DMS 273 treated with DMSO at 0.1 percent for 48 hours (cell line): ENCODE measurements at places on chromosomes 2 and 18.
A peak's percentile ranks its signal among the peaks of the same experiment; 100 is the strongest.

- no peak for DNase-seq
Observed at GRCh38 chr2:26059542-26059941, 25.7 kb downstream of the RAB10 start.

DNA sequence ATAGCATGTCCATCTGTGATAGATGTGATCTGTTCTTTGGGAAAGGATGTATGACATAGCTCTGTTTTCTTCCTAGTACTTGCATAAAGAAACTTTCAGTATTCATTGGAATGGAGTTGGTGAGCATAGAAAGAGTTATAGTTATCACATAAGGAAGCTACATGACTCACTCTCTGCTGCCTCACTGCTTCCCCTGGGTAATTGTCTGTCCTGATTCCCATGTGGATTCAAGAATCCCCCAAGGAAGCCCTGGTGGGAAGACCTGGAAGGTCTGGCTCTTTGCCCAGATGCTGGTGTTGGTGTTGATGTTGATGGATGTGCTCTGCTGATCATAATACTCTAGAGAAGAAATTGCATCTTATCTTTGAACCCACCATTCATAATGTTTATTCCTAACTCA lies 60.6 kb downstream of the PTPN4 start:
- peak; percentile 50 for DNase-seq

DNA sequence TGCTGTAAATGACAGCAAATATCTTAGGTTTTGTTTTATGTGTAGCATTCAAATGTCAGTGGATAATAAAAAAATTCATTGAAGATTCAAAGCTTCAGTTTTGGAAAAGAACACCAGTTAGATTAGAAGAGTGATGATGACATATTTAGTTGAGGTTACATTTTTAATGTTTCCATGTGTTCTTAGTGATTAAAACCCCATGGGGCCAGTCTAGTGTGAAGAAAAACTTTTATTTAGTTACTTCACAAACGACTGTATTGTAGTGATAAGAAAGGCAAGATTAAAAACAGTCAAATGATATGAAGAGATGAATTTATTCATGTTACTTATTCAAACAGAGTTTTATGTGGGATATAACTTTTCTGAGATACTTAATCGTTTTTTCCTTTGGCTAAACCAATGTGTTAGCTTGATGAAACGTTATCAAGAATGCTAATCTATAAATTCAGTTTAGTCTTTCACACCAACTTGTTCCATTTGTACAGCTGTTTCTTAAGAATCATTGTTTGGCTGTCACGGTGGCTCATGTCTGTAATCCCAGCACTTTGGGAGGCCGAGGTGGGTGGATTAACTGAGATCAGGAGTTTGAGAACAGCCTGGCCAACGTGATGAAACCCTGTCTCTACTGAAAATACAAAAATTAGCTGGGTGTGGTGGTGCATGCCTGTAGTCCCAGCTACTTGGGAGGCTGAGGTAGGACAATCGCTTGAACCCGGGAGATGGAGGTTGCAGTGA lies 11.6 kb downstream of the BMPR2 start:
- DNase-seq = no peak

DNA sequence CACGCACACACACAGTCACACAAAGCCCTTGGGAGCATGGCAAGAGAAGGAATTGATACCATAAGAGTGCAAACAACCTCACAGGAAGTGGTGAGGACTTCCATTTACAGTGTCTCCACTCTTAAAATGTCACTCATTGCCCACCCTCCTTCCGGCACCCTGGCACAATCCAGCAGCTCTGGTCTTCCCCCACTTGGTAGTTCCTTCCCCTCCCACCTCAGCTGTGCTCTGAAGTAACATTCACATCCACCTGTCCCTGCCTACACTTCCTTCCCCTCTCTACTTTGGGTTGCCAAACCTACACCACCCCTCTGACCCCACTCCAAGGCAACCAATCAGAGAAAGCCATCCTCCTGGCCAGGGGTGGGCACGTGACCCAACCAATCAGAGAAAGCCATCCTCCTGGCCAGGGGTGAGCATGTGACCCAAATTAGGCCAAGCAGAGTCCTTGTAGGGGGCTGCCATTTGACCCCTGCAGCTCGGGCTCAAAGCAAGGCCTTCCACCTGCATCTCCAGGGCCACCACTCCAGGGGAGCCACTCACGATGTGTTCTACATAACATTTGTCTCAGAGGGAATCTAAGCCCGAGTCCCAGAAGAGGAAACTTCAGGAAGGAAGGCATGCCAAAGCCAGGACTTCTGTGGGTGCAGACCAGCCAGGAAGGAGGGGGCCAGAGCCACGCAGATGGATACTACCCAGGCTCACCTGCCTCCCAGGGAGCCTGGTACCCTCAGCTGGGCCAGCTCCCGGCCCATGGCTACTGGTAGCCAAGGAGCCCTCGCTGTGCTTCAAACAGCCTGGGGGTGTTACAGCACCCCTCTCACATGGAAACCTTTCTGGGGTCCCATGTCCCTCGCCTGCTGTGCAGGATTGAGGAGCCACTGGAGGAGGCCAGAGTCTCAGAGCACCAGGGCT lies 21.2 kb downstream of the CYP26B1 start:
- no peak for DNase-seq

- no peak for DNase-seq
Observed at GRCh38 chr18:24799720-24800119, 339.3 kb downstream of the HRH4 start.

DNA sequence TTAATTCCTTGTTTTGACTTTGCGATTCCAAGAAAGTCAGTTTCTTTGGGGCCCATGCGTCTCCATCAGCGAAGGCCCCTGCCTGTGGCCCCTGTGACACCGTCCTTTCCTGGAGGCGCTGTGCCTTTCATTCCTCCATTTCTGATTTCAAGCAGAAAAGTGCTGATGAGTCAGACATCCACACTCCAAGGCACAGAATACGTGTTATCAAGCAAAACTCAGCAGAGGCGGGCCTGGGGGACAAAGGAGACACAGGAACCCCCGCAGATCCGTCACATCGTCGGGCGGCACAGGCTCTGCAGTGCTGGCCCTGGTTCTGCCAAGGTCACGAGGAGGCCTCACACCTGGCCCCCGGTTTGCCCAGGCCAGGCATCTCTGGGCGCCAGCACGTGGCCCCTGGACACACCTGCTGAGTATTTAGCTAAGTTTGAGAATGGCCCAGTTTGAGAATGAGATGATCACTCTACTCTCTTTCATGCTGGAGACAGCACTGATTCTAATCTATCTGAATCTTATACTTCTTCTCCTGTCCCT lies 7.2 kb upstream of the SALL3 start:
- no peak for DNase-seq

DNA sequence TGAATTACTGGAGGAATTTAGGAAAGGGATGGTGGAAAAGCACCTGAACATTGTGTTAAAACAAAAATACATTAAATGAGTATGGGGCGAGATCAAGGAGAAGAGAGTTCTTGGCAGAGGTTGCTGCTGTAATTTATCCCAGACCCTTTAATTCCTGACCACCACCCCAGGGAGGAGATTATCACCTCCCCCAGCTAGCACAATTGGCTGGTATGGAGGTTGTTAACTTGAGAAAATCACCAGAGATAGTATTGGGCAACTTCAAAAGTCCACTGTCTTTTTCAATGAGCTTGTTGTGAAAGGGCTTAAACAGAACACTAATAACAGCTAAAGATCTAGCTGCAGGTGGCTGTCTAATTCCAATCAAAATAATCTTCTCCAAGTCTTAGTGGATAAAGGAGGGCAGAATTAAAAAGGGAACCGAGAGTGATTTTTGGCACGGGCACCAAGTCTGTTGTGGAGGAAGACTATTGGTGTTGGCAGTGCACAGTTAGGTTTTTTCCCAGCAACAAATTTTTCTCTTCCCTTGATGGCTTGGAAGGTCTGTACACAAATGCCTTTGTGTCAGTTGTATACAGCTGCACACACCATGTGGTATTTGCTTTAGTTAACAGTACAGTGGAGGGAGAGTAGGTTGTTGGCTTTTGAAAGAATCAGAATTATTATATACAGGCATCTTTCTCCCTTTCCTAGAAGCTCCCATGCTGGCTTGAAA lies 289.5 kb downstream of the SLC4A3 start:
- no peak for DNase-seq

- DNase-seq = no peak
Observed at GRCh38 chr2:119301413-119301812, 65.2 kb downstream of the C2orf76 start.

DNA sequence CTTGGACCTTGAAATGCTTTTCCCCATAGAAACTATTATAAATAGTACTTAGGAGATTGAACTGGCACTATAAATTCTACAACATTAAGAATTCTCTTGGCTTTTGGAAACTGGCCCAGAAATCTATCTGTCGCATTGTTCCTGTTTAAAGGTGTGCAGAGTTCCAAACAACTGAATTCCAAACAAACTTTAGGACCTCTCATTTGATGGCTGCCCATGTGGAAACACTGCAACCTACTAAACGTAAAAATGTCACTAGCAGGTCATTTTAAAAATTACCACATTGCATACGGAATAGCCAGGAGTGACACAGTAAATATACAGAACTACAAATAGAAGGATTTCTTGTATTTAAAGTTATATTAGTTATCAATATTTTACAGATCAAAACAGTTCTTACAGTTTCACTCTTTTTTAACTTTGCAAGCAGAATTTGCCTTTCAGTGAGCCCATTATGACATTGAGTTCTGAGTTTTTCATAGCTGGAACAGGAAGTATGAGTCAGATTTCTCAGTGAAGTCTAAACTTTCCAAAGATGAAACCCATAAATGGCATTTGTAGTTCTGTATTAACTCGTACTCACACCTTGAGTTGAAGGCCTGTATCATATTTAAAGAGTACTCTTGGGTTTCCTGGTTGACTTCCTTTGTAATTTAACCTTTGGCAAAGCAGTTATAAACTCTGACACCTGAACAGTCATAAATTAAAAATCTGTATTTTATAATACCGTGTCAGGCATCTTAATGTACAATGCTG lies 142.3 kb upstream of the BOD1L2 start:
- DNase-seq = no peak

DNA sequence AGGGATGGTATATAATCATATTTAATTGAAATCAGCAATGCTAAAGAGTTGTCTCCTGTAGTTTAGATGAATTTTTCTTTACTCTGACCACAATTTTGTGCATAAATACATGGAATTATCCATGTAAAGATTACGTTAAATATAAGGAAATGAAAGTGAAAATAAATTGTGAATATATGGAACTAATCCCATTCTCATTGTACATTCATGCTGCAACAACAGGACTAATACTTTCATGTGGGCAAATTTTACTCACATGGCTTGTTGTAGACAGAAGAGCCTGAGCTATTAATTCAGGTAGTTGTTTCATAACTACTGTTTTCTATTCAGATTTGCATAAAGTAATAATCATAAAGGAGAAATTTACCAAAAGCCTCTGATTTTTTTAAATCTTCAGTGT lies 357.8 kb downstream of the ARHGAP15 start:
- no peak for DNase-seq

DNA sequence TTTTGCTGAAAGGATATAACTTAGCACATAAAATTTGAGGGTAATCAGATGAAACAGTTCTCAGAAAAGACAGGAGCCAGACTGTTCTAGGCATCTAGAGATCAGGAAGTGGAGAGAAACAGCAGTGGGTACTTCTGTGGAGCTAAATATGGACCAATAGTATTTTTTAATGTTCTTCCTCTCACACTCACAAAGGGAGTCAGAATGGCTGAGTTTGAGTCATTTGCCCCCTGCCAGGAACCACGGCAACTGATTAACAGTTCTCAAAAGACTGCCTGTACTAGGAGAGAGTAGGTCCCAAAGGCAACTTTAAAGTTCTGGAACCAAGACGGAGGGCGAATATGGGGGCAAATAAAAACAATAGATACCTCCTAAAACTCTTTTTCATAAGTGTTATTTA lies 107.5 kb downstream of the GULP1 start:
- DNase-seq = no peak

GRCh38 chr2:86305915-86306254 lies 31.5 kb downstream of the REEP1 start:
- DNase-seq = no peak

- peak; percentile 37 for DNase-seq
Observed at GRCh38 chr2:110807522-110807921, 75.1 kb downstream of the ACOXL start.

- DNase-seq = no peak
Observed at GRCh38 chr2:66696374-66696773, 261.4 kb downstream of the MEIS1 start.

DNA sequence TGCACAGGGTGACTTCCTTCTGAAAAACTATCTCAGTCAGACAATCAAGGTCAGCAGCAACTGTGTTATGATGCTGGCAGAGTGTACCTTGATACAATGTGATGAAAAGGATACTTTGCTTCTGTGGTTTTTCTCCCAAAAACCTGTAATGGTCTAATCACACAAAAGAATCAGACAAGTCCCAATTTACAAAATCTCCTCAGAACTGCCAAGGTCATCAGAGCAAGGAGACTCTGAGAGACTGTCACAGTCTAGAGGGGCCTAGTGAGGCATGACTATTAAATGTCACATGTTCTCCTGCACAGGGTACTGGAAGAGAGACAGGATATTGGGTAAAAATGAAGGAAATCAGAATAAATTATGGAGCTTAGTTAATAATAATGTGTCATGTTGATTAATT lies 185.4 kb downstream of the ST6GAL2 start:
- no peak for DNase-seq

- DNase-seq = no peak
Observed at GRCh38 chr2:203071148-203071547, 56.5 kb downstream of the NBEAL1 start.

GRCh38 chr2:21395366-21395765 lies 271.6 kb downstream of the TDRD15 start:
- DNase-seq = no peak

DNA sequence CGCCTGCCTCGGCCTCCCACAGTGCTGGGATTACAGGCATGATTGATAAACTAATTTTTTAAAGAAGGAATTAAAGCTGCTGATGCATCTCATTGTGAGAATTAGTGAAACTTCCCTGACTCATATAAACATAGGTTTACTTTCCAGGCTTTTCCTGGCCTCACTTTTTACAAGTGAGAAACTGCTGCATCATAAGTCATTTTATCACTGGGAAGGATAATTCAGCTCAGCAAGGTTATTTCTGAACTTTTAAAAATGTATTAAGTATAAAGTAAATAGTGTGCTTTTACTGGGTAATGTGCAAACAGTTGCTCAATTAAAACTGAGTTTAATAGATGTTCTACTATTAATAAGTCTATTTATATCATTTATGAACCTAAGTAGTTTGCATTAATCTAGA lies 1130.3 kb upstream of the CDH2 start:
- DNase-seq = no peak

GRCh38 chr2:39665811-39666490 lies at the start of gene TMEM178A:
Gene TMEM178A (plus strand): TSS chr2:39665917. CDS start chr2:39665975, 58 bp downstream.
- no peak for DNase-seq

DNA sequence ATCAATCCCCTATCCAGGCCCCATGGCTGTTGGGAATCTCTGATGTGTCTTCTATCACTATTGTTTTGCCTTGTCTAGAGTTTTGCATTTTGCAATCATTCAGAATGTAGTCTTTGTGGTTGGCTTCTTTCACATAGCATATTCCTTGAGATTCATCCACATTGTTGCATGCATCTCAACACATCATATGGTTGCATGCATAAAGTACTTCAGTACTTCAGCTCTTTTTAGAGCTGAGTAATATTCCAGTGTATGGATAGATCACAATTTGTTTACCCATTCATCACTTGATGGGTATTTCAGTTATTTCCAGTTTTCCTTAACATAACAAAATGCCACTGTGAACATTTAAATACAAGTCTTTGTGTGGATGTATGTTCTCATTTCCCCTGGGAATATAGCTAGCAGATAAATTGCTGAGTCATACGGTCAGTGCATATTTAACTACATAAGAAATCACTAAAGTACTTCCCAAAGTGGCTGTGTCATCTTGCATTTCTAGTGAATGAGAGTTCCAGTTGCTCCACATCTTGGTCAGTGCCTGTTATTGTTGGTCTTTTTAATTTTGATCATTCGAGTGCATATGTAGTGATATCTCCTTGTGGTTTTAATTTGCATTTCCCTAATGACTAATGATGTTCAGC lies 138.8 kb downstream of the BCL11A start:
- no peak for DNase-seq
